Sciatic nerve (tissue), 2 donors: ENCODE measurements at places on chromosomes 7 and 10. TPM values are rescaled to one million over a fixed set of nuclear protein-coding genes. Genes with fewer than 3 reads are reported as not detected.

DNA sequence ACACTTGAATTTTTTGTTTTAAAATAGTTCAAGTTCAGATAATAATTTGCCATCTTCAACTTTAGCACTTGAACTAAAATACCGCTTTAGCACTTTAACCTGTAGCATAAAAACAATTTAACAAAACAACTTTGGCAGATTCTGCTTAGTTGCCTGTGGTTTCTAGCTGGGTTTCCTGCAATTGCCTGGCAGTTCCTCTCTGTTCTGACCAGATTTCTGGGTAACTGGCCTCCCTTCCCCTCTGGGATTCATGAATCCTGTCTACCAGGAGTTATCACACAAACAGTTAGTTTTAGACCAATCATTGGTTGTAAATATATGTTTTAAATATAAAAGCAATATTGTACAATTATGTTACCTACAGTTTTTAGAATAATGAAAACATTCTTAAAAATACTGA, 89.8 kb upstream of the HDAC9 start:
- DNase-seq, result no peak

PGAM2 gene
- total RNA-seq, result 0.85 TPM

ARMC10 gene
- total RNA-seq, result 34.4 TPM

DNA sequence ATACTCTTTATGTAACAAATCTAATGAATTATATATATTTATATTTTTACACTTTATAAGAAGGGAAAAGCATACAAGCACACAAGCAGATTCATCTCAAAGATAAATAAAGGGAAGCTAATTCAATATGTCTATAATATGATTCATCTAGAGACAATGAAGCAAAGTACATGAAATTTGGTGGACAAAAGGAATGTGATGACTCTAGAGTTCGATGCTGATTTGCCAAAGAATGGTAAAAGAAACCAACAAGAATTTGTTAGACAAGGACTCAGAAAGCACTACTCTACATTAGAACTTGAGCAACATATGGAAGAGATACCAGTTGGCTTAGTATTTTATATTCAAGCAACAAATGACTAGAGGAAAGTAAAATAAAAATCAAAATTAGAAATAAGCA, 536.5 kb upstream of the TEX47 start:
- no peak for DNase-seq

DNA sequence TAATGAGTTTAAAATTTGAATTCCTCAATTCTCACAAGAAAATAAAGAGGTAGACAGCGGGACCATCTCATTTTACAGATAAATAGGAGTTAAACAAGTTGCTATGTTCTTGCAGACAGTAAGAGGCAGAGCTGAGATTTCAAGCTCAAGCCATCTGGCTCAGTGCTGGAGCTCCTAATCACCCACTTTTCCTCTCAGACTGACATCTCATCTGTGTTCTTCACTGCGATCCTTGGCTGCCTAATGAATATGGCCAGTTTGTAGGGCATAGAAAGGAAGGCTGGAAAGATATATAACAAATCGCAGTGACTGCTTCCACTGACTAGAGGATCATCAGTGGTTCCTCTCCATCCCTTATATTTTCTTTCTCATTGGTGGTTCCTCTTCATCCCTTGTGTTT, 151.2 kb downstream of the MPP7 start:
- DNase-seq, result no peak

DNA sequence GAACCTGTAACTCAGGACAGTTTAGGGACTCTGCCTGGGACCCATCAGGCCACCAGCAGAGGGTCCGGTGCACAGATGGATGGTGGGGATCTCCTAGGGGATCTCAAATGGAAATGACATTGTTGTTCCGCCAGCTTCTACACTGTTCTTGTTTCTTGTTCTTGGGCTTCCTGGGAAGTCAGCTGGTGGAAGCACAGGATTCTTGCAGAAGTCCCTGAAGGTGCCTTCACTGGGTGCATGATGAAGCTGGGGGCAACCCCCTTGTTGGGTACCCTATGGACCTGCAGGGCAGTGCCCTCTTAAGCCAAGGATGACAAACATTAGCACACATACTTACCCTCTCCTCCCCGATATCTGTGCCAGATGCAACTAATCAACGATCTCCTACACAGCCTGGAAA, 18.6 kb downstream of the SFTPD start:
- no peak for DNase-seq

DNA sequence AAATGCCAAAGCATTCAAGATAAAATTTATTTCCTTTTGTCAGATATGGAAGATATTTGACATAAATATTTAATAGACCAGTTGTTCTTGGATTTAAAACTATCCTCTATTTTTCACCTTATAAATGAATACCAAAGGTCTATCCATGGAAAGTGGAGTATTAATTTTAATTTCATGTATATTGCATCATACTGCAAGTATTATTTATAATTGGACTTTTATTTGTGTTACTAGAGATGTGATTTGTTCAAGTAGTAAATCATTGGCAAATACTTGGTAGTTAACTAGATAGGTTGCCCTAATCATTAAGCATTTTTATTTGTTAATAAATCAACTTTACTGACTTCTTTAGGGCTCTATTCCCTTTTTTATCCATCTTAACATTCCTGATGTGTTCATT, 98.1 kb downstream of the CDC14C start:
- no peak for DNase-seq

- no peak for DNase-seq
Measured at GRCh38 chr10:4246881-4247358, 461.9 kb upstream of the KLF6 start.

INPP5A gene
- total RNA-seq, result 54.3 TPM

GRCh38 chr7:140211698-140212097, 34.9 kb upstream of the KDM7A start:
- no peak for DNase-seq
